ENCODE measurements at places on chromosomes 2 and 18.

- H3K27ac ChIP-seq, result no peak overlapping the region
- DNase-seq, result no peak
- H3K4me1 ChIP-seq, result no peaks in the 10 kb centered on the region
- no peak overlapping the region for H3K4me3 ChIP-seq
- no peaks in the 10 kb centered on the region for H3K27me3 ChIP-seq
Observed at GRCh38 chr2:214607051-214607450, 196.2 kb downstream of the VWC2L start.

DNA sequence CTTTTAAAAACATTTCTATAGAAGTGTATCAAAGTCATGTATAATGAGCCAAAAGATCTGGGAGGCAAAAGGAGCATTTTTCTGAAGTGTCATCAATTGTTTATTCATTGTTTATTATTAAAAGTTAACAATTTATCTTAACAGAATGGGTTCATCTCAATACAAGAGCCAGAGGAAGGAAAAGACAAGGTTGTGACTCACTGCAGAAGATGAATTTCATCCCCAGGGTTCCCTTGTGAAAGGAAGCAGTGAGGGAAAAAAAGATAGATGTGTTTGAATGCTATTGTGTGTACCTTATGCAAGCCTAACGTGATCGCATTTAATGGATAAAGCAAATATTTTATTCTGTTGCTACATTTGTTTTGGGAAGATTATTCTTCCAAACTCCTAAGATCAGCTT lies 286.3 kb downstream of the PIEZO2 start:
- DNase-seq, result no peak
- no peaks in the 10 kb centered on the region for H3K36me3 ChIP-seq
- H3K4me3 ChIP-seq, result no peak overlapping the region
- no peaks in the 10 kb centered on the region for H3K4me1 ChIP-seq
- H3K27ac ChIP-seq, result no peak overlapping the region

GRCh38 chr18:77899972-77900754 lies 650.5 kb downstream of the GALR1 start:
- no peaks in the 10 kb centered on the region for H3K36me3 ChIP-seq
- H3K27me3 ChIP-seq, result no peaks in the 10 kb centered on the region
- H3K4me1 ChIP-seq, result no peaks in the 10 kb centered on the region
- no peak overlapping the region for H3K4me3 ChIP-seq

DNA sequence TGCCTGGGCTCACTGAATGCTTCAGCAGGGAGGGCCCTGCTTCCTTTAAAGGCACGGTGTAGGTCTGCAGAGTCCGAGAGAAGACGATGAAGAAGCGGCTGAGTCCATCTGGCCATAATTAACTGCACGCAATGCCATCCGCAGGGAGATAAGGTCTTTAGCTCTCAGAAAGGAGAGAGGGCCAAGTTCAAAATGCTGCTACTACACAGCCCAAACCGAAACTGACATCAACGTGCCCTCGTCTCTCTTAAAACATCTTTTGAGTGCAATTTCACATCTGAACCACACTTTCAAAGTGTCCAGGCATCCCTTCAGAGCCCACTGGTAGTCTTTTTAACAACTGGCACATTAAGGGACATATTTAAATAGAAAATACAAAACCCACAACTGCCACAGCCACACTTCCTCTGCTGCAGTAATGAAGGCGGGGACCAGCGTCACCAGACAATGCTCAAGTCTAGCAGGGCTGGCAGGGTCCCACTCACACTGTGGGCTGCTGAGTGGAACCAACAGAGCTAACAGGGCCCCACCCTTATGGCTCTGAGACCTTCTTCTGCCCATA lies 35.8 kb downstream of the ST3GAL5 start:
- peak overlapping the region; percentile 82 for H3K27ac ChIP-seq
- peak overlapping the region; percentile 60 for H3K4me3 ChIP-seq
- H3K36me3 ChIP-seq, result no peaks in the 10 kb centered on the region
- peak; percentile 87 for DNase-seq
- no peaks in the 10 kb centered on the region for H3K27me3 ChIP-seq
- H3K4me1 ChIP-seq, result peaks cover 58% of the 10 kb centered on the region

- H3K27ac ChIP-seq, result no peak overlapping the region
- H3K4me1 ChIP-seq, result no peaks in the 10 kb centered on the region
- H3K4me3 ChIP-seq, result no peak overlapping the region
- no peak for DNase-seq
- H3K36me3 ChIP-seq, result no peaks in the 10 kb centered on the region
- H3K27me3 ChIP-seq, result no peaks in the 10 kb centered on the region
Observed at GRCh38 chr2:121955872-121956271, 200.4 kb downstream of the TSN start.

- H3K4me3 ChIP-seq, result no peak overlapping the region
- no peak for DNase-seq
- no peaks in the 10 kb centered on the region for H3K27me3 ChIP-seq
Observed at GRCh38 chr18:36352384-36352783, 54.9 kb downstream of the FHOD3 start.

GRCh38 chr2:207375207-207375875 lies 154.4 kb upstream of the CREB1 start:
- no peaks in the 10 kb centered on the region for H3K4me1 ChIP-seq
- no peaks in the 10 kb centered on the region for H3K36me3 ChIP-seq
- no peak overlapping the region for H3K4me3 ChIP-seq
- no peak overlapping the region for H3K27ac ChIP-seq
- no peaks in the 10 kb centered on the region for H3K27me3 ChIP-seq

DNA sequence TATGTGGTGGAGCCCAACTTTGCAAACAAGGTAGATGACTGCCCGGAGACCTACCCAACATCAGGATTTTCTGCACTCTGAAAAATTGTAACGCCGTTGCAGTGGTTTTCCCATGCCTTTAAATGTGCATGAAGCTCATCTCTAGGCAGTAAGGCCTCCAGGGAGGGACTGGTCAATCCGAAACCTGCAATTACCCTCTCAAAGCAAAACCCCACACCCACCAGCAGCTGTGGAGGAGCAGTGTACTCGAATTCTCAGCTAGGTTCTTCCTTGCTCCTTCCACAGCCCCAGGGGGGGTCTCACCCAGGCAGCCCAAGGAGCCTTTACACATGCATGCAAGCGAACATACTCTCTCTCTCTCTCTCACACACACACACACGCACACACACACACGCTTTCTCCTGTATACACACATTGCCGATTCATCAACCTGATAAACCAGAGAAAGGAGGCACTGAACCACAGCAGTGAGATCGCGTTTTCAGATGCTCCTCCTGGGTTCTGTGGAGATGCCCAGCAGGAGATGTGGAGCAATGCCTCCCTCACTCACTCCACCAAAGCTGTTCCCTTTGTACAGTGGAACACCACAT lies 109.2 kb downstream of the VIT start:
- no peak for DNase-seq
- H3K4me1 ChIP-seq, result no peaks in the 10 kb centered on the region
